ENCODE measurements at places on chromosomes 2 and 18.

- DNase-seq = peak; percentile 56
Measured at GRCh38 chr2:230961091-230961491, 34.8 kb upstream of the SPATA3 start.

GRCh38 chr18:80023173-80023572 is 11.1 kb upstream of the RBFA start:
- DNase-seq = no peak

GRCh38 chr2:72113847-72114692 is 33.6 kb downstream of the CYP26B1 start:
- no peak for DNase-seq

DNA sequence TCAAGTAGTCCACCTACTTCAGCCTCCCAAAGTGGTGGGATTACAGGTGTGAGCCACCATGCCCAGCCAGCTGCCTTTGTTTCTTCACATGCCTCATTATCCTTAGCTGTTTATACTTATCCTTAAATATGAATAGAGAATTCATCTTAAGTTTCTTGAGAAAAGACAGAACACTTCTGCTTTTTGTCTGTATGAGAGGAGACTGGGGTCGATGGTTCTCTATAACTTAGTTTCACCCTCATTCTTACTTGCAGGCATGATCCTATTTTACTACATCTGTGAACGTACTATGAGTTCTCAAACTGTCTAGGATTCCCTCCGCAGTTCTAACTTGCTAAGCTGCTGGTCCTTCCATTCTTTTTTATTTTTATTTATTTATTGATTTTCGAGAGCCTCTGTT is 20.4 kb downstream of the PPM1B start:
- DNase-seq = no peak

DNA sequence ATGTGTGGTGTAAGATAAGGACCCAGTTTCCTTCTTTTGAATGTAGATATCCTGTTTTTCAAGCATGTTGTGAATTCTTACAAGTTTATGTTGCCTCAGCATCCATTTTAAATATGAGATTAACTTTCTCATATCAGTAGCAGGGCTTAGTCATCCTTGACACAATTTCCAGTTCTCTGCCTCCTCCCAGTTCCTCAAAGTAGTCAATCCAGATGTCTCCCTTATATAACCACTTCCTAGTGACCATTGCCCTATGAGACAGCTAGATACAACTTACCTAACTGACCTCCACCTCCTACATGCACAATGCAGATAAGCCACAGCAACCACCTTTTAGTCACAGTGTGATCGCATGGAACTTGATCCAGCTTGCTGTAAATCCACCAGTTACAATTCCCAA is 269.2 kb upstream of the ZNF521 start:
- no peak for DNase-seq

DNA sequence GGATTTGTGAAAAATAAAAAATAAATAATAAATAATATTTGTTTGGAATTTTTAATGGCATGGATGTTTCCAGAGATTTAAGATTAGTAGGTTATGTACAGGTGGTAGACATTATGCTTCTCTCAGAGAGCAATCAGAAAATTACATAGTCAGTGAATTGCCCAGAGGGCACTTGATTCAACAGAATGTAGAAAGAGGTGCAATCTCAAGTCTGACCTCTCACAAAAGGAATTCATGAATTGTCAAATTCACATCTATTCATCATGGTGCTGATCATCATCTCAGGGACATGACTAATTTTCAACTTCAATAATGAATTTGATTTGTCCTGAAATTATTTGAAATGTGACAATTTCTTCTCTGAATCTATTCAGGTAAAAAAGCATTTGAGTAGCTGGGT is 172.5 kb downstream of the PDE11A start:
- DNase-seq = no peak

DNA sequence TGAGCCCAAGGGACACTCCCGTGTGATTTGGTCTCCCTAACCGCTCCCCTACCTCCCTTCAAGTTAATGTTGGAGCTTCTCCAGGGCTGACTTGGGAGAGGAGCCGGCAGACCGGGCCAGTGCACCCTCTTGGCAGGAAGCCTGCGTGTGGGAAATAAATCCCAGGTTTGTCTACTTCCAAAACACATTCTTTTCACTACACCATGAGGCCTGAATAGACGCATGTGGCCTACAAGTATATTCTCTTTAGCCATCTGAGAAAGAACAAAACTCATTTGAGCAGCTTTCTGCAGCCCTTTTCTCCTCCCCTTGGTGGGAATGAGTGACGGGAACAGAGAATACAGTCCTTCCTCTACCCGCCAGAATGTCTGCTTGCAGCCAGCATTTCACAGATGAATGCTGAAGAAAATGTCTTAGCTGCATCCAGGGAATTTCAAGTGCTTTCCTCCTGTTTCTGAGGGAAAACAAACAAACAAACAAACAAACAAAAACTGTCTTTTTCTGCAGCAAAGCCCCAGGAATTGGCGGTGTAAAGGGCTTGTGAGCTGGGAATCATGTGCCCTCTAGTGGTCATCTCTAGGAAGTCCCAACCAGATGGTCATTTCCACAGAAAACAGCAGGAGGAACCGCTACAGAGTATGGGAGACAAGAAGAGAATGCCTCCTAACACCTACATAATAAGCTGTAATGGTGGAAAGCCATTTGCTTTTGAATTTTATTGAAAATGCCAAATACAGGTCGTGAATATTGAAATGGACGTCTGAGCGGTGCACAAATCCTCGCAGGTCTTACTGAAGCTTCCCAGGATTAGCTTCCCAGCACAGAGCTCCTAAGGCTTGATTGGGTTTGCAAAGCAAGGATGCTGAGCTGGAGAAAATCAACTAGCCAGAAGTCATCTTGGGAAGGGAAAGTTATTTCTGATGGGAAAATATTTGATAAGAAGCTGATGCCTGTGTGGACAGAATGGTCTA is 41.2 kb upstream of the DAPL1 start:
- DNase-seq = peak; percentile 69

DNA sequence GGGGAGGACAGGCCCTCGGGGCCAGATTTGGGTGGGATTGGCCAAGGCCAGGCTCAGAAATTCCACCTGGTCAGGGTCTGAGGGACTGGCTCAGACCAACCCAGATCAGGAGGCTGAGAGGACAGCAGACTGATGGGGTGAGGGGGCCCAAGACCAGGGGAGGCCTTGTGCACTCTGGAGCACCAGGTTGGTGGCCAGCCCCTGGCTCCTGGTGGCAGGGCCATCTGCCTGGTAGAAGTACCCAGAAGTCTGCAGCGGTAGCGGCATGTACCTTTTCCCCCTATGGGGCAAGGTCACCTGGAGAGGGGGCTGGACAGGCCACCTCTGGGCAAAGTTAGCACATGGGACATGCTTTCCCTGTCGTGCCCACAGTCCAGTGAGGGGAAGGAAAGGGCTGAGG is 21.2 kb upstream of the ODC1 start:
- DNase-seq = no peak

DNA sequence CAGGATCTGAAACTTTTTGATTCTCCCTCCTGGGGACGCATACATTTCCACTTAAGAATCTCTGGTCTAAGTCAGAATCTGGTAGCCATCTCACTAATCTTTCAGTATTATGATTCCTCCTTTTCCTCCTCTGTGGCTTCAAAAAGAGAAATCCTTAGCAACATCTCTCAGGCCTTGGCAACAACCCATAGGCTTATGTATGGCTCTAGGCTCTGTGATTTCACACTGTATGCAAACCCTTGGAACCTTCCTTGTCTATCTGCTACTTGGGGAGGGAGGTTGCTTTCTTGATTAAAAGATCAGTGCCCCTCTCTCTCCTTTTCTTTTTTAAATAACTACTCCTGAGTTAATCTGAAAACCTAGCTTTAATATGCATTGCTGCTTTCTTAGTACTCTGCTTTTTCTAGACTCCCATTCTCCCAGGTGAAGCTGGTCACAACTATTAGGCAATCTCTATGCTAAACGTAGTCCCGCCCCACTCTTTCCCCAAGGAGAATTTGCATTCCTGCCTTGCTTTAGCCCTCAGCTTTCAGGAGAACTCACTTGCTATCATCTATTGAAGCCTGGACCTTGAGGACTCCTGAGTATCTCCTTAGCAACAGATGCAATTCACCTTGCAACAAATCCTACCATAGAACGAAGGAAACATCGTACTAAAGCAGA is 72.2 kb upstream of the L3MBTL4 start:
- DNase-seq = no peak

DNA sequence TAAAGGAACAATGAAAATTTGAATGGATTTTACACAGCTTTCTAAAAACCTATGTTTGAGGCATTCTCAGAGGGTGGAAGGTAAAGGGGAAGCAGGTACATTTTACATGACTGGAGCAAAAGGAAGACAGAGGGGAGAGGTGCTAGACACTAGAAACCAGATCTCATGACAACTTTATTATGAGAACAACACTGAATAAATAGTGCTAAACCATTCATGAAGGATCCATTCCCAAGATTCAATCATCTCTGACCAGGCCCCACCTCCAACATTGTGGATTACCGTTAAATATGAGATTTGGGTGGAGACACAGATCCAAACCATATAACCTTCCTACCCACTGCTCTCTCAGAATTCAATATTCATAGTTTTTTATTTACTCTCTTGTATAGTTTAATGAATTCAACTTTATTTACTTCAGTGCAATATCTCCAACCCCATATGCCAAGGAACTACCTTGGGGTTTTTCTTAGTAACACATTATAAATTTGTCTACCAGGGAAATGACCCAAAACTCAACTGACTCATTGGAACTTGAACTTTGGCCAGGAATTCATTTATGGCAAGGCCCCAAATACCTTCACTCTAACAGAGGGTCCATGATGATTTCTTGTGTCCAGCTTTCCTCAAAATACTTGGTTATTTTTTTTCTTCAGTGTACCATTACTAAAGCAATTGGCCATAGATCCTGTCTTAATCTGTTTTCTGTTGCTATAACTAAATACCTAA is 317.8 kb downstream of the GULP1 start:
- no peak for DNase-seq

GRCh38 chr2:241558532-241559322 is at the start of gene BOK:
BOK (plus strand) TSS chr2:241558745; CDS start chr2:241559484, 739 bp downstream.
- DNase-seq = no peak

- DNase-seq = no peak
Measured at GRCh38 chr2:32402091-32402490, 45.3 kb downstream of the BIRC6 start.

DNA sequence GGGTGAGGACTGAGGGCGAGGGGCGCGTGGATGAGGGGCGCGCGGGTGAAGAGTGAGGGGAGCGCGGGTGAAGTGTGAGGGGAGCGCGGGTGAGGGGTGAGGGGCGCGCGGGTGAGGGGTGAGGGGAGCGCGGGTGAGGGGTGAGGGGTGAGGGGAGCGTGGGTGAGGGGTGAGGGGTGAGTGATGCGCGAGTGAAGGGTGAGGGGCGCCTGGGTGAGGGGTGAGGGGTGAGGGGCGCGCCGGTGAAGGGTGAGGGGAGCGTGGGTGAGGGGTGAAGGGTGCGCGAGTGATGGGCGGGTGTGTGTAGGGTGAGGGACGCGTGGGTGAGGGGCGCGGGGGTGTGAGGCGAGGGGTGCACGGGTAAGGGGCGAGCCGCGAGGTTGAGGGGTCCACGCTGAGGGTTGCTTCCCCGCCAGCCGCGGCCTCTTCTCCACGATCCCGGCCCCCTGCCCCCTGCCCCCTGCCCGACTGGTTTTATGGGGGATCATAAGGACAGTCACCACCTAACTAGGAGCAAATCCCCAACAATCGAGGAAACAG is 1.1 kb upstream of the SLC66A2 start:
- no peak for DNase-seq

DNA sequence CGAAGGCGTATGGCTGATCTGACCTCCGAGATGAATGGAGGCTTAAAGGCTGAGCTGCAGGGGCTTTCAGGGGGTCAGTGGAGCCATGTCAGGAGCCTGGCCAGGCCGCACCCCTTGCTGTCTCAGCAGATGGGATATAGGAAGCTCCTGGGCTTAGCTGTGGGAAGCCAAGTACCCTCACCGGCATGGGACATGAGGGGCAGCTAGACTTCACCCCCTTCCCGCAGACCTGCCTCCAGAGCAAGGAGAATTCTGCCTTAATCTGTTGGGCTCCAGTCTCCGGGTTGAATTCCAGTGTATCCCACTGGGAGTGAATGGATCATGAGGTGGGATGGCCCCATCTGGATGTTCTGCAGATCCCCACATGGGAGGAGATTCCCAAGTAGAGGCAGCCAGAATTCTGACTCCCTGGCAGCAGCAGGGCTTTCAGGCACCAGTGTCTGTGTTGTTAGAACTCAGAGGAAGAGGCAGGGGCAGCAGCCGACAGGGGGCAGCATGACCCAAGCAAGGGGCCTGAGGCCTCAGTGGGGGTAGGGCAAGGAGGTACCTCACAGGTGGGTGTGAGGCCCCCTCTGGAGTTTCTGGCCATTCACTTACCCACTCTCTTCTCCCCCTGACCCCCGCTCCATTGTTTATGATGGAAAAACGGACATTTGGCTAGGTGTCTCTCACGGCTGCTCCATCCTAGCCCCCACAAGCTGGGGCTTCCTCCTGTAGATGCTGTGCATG is 19.1 kb downstream of the CAPG start:
- DNase-seq = no peak
